MV-4-11 (cell line): ENCODE measurements at places on chromosomes 6 and 20.

DNA sequence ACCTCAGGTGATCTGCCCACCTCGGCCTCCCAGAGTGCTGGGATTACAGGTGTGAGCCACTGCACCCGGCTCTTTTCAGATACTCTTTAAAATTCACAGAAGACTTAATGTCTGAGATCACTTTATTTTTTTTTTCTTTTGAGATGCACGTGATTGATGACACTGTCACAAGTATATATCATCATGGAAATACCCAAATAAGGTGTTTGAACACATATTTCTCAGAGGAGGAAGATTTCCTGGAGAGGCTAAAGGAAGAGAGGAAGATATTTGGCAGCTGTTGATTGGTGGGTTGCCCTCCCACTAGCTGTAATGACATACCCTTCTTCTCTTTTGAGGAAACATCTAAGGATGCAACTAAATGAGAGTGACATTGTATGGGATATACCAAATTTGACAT, 225.9 kb upstream of the CITED2 start:
- no peak for DNase-seq

DNA sequence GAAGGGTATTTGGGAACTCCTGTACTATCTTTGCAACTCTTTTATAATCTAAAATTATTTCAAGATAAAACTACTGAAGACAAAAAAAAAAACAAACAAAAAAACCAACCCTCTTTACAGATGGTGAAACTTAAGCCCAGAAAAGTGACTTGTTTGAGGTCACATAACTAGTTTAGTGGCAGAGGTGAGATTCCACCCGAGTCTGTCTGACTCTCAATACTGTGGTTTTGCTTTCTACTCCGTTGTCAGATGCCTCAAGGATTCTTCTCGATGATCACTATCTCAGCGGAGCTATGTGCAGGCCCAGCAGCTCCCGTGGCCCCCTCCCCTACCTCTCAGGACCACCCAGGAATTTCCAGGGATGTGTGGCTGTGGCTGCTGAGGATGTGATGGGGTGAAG, 36.1 kb upstream of the KCNB1 start:
- DNase-seq: no peak

DNA sequence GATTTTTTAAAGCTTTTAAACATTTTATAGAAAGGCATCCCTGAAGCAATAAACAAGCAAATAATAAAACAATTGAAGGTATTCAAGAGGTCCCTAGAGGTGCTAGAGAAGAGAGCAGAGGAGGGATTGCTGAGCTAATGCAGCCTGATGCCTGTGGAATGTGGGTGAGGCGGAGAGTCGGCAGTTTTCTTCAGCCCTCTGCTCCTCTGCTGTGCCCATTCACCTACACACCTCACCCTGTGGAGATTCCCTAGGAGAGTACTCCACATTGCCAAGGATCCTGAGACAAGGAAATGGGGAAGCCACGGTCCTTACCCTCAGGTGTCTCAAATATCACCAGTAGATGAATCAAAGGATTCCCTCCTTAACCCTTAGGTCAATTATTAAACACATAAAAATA, 199.8 kb upstream of the POU3F2 start:
- no peak for DNase-seq

DNA sequence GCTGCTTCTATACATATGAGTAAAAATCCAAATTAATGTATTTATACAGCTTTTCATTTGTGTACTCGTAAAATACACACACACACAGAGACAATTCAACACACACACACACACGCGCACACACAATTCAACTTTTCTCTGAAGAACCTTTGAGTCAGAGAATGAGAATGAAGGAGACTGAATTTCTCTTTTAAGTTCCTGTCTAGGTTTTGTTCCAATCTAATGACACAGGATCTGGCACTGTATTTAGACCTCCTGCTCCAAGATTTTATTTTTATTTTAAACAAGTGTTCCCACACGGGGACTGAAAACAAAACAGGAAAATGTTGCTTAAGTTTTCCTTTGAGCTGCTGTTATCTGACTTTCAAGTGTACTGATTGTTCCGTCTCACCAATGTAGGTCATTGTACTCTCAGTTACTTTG, 250.8 kb downstream of the LAMA2 start:
- no peak for DNase-seq

- DNase-seq: no peak
These were observed 134.4 kb upstream of the TMEM170B start for GRCh38 chr6:11403035-11403601.

DNA sequence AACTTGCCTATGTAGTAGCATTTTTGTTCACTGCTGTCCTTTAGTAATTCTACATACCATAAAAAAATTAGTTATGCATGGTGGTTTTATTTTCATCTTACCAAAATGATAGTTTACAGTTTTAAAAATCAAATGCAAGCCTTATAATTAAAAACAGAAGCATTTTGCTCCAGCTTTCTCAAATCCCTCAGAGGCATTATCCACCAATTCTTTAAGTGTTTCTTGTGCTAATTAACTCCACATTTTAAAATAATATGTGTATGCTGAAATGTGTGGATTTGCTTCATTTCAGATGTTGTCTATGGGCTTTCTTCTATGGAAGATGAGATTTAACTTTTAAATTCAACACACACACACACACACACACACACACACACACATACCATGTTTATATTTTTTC, 49.3 kb downstream of the PCSK2 start:
- DNase-seq: no peak

DNA sequence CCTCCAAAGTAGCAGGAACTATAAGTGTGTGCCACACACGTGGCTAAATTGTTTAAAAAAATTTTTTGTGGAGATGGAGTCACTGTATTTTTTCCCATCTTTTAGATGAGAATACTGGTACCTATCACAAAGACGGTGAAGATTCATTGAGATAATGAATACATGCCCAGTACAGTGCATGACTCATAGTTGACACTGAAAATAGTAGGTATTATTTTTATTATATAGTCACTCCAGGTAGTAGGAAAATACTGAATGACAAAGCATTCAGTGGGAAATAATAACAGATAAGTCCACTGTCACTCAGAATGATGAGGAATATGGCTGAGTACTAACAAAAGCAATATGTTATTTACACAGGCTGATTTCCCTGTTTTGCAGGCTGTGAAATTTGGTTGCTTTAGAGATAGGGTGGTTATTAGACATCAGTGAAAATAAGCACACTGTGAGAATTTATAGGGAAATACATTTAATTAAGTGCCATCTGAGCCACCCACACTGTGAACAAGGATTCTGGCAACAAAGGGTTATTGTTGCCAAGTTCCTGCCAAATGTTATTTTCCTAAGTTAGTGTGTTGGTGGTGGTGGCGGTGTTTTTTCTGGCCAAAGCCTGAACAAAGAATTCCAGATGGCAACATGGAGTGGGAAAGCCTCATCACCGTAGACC, 129.8 kb upstream of the FOXQ1 start:
- no peak for DNase-seq

- peak; percentile 43 for DNase-seq
These were observed 1.5 kb downstream of the PABPC1L start for GRCh38 chr20:44911264-44911921.

DNA sequence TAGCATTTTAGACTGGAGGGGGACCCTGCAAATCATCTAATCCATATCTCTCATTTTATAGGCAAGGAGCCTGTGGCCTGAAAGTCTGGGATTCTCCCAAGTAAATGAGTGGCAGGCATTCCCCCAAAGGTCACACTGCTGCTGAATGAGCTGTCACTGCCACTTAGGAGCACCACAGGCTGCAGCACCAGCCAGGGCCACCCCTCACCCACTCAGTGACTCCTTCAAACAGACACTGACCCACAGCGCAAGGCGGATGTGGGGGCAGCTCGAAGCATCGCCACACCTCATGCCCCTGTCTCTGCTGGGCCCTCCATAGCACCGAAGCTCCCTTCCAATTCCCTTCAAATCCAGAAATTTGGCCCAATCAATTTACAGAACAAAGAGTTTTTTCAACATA, 119.9 kb upstream of the ARID1B start:
- no peak for DNase-seq

- DNase-seq: peak; percentile 91
These were observed 8.2 kb downstream of the NCOA7 start for GRCh38 chr6:125798734-125799508.

DNA sequence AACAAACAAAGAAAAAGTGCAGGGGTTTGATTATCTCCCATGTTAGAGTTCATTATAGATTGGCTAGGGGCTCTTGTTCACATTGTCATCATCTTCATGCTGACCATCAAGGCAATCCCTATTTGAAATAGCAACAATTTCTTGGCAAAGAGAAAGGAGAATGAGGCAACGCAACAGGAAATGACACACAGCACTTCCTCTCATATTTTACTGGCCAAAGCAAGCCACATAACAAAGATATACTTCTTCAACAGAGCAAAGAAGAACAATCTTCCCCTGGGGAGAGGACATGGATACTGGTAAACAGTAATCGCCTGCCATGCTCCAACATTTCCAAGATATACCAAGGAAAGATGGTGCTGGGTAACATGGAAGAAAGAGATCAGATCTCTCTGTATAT, 29.8 kb downstream of the EPM2A start:
- DNase-seq: peak; percentile 82

GRCh38 chr20:2751347-2751877, 49.0 kb downstream of the CPXM1 start:
- no peak for DNase-seq

DNA sequence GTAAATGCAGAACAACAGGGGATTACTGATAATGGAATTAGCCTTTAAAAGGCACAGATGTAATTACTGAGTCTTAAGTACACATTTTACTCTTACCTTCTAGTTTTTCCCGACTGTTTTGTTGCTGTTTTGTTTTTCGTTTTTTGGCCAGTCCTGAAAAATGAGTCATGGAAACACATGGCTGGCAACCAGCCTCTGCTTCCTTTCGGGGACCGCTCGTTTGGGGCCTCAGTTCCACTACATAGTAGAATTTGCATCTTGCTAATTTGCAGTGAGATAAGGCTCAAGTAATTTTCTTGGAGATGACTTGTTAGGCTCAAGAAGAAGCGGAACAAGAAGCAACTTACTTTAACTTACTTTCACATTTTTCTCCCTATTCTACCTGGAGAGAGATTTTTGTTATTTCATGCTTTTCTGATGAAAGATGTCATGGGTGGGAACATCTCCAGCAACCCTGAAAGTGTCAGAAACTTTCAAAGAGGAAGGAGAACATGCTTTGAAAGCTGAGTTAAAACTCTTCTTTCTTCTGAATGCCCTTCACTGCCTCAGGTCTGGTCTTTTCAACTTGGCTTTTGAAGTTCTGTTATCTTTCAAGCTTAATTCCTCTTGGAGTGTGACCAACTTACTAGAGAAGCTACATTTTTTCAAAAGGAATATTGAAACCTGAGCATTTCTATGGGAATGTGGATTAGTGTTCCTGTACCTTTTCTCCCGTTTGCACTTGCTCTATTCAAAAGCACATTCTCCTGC, 71.5 kb upstream of the HDAC2 start:
- no peak for DNase-seq

GRCh38 chr6:161133963-161134362, 139.9 kb downstream of the AGPAT4 start:
- no peak for DNase-seq

- DNase-seq: peak; percentile 15
These were observed 85.6 kb downstream of the GPR6 start for GRCh38 chr6:110063594-110064263.

DNA sequence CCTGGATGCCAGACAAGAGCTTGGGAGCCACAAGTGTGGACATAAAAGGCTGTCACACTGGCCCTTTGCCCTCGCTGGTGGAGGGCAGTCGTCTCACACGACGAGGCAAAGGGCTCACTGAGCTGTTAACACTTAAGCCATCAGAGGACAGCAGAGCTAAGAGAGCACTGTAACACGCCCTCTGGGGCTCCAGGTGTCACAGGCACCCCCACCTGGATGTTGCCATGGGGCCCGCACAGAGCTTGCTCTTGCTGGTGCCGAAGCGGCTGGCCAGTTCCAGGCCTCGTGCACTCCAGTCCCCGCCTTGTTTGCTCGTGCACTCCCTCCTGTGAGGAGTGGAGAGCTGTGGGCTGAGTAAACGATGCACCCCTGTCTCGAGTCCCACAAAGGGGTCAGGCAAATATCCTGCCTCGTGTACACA, 37.4 kb downstream of the SLC35D3 start:
- no peak for DNase-seq

- no peak for DNase-seq
These were observed 10.7 kb downstream of the ZFAND3 start for GRCh38 chr6:37830225-37830624.

DNA sequence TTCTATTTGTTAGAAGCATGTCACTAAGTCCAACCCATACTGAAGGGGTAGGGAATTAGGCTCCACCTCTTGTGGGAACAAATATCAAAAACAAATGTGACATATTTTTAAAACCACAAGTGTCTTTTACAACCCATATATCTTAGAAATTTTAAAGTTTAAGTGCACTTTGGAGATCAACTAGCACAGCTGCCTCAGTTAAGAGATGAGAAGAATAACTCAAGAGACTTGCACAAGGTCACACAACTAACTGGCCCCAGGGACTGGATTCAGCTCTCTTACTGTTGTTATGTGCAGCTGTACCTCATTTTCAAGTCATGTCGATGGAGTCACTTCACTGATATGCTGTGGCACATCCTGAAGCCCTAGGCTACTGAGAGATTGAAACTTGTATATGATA, 102.9 kb upstream of the BMP2 start:
- no peak for DNase-seq

DNA sequence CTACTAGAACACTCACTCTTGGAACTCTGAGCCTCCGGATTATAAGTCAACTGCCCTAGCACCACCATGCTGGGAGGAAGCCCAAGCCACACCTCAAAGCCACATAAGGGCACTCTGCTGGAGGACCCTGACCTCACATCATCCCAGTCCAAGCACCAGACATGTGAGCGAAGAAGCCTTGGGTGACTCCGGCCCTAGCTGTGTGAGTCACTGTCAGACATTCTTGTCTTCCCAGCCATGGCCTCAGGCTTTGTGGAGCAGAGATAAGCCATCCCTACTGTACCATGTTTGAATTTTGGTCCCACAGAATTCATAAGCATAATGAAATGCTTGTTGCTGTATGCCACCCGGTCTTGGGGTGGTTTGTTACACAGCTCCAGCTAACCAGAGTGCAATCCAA, 247.7 kb downstream of the SOD2 start:
- DNase-seq: no peak

GRCh38 chr20:24662752-24663365, 193.4 kb downstream of the SYNDIG1 start:
- DNase-seq: no peak

DNA sequence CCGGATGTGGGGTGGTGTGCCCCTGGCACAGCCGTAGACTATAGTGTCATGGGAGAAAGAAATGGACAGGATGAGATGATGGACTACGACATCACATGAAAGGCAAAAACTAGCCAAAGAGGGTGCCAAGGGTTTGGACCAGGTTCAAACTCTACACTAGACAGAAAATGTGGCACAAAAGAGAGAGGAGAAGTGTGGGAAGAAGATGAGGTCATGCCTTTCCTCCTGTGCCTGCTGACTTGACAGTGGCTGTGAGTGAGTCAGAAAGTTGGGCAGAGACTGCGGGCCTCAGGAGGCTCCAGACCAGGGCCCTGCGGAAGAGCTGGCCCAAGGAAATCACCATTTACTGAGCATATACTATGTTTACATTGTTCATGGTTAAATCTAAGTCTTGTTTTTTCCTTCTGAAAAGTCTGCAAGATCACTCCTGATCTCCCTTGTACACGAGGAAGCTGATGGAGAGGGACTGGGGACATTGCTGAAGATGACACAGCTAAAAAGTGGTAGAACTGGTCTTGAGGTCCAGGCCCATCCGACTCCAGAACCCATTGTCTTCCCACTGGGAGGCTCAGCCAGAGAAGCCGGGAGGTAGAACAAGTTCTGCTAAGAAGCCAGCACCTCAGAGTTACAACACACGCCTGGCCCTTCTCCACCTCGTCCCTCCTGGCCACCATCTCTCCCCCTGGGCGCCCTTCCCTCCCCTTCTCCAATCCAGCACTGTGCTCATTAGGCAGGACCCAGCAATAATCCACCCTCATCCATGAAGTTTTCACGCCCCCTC, 35.6 kb downstream of the CNKSR3 start:
- peak; percentile 9 for DNase-seq
